T-helper 2 cell treated with Interferon-gamma antibody and Interleukin-4, amounts not matched to agents 5 μg/mL and 100 μg/mL, for 36 hours (primary cell): ENCODE measurements at places on chromosomes 13 and 19.
A peak's percentile ranks its signal among the peaks of the same experiment; 100 is the strongest.

- no peak for DNase-seq
Measured at GRCh38 chr13:103762523-103762922, 696.3 kb upstream of the SLC10A2 start.

DNA sequence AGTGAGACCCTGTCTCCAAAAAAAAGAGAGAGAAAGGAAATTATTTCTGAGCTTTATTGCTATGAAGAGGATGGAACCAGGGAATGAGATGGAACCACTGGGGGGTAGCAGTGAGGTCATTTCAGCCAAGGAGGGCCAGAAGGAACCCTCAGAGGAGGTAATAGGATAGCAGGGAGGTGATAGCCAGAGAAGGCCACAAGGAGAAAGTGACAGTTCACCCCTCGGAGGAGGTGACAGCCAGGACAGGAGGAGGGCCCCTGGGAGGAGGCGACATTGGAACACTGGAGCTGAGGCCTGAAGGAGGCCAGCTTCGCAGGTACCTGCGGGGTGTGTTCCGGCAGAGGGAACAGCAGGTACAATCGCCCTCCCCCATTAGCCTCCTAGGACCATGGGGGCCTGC lies 675 bp upstream of the PGPEP1 start:
- no peak for DNase-seq

- no peak for DNase-seq
Measured at GRCh38 chr13:73572824-73573223, 514.0 kb downstream of the KLF5 start.

- no peak for DNase-seq
Measured at GRCh38 chr13:78192716-78193115, 274.1 kb upstream of the EDNRB start.

DNA sequence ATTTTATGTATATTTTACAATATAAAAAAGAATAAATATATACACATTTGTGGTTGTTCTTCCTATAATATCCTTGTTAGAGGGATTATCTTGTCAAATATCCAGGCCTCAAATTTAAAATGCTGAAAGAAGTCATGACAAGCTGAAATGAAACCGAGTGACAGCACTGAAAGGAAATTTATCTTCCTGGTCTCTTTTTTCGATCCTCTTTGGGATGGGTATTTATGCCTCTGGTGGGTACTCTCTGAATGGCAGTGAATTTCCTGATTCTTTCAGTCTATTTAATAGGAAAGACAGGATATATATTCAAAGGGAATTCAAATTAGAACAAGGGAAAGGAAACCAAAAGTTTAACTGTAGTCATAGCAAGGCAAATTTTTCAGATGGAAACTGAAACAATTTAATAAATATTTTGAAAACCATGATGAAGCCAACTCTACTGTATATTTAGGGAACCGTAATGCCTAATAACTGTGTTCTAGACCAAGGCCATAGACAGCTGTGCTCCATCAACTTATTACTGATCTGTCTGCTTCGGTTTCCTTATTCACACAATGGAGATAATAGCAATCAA lies 97.9 kb downstream of the DLEU7 start:
- DNase-seq: no peak

GRCh38 chr13:78657699-78658629 lies 991 bp downstream of the OBI1 start:
- no peak for DNase-seq

- DNase-seq: no peak
Measured at GRCh38 chr13:50882816-50883435, 26.7 kb upstream of the RNASEH2B start.

- peak; percentile 12 for DNase-seq
Measured at GRCh38 chr19:33797802-33798671, 1.4 kb downstream of the KCTD15 start.

- DNase-seq: no peak
Measured at GRCh38 chr19:40155749-40156265, 35.4 kb upstream of the MAP3K10 start.

DNA sequence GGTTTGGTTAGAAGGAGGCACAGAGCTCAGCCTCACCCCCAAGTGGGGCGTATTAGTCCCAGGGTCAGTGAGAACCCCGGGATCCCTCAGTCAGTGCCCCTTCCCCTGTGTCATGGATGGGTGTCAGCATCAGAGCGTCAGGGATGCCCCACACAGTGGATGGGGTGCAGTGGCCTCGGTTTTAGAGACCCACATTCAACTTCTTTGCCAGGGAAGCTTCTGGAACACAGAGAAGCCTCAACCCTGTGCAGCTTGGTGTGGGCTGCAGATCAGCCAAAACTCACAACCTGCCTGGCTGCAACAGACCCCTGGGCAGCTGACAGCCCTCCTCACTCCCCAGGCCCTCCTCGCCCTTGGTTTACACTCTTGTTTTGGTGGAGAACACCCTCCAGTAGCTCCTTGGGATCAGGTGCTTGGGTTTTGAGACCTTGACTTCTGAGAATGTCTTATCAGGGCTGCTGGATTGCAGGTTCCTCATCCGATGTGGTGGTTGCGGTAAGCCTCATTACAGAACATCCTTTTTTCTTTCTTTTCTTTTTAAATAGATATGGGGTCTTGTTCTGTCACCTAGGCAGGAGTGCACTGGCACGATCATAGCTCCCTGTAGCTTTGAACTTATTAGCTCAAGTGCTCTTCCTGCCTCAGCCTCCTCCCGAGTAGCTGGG lies 11.0 kb downstream of the ZNF333 start:
- no peak for DNase-seq

DNA sequence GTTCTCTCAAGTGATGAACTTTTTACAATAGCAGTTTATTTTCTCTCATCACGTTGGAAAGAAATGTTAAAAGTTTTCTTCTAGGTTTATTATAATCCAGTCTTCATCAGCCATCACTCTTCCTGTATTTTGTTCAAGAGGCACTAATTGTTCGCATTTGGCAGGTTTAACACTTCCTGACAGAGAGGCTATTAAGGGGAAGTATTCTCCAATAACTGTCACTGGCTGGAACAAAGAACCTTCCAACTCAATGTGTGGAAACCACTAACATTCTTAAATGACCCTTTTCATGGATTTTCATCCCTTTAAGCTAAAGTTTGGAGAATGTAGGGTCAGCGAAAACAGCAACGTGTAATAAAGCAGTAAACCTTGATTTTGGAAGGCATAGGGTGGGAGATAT lies 145.1 kb downstream of the PCCA start:
- DNase-seq: no peak

- DNase-seq: no peak
Measured at GRCh38 chr19:18894254-18895037, 1.5 kb downstream of the CERS1 start.

DNA sequence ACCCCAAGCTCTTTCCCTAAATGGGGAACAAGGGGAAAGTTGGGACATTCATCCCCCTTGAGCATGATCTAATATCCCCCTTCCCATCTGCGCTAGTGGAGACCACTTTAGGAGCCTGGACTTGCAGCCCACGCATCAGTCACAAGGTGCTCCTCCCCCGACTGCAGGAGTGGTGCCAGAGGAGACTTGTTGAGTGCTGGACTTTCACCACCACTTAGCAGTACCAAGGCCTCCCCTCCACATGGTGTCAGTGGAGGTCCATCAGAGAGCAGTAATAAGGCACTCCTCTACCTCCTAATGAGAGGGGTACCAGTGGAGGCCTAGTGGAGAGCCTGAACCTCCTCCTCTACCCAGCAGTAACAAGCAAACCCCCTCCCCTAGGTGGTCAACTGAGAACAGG lies 22.5 kb downstream of the CAB39L start:
- no peak for DNase-seq

GRCh38 chr13:69291292-69291906 lies 816.2 kb upstream of the ATXN8OS start:
- no peak for DNase-seq

GRCh38 chr13:46097015-46097414 lies 7.8 kb downstream of the CPB2 start:
- no peak for DNase-seq

DNA sequence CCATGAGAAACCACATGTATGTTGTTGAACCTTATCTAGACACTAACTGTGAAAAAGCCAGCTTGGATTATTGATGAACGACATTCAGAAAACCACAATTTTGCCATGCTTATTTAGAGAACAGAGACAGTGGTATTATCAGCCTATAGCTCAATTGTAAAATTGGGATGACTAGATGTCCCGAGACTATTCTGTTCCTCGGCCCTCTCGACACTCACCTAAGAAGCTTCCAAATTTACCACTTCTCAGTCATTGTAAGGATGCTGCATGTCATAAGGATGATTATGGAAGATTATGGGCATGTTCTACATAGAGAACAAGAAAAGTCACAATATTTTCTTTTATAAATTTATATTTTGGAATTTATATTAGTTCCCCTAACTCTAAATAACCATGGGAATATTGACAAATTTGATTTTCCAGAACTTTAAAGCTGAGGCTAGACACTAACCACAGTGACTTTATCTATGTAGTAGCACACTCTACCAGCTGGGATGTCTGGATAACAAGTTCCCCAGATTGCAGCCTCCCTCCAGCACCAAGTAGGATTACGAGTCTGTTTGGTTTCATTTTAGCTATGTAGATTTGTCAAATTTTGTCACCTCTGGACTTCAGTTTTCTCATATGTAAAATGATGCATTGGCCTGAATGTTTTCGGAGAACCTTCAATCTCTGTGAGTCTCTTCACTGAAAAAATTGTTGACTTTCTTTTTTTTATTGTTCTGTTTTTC lies 513.6 kb downstream of the IRS2 start:
- no peak for DNase-seq

GRCh38 chr19:14120497-14120780 lies 2.9 kb upstream of the PRKACA start:
- DNase-seq: no peak

- DNase-seq: no peak
Measured at GRCh38 chr13:38361542-38362262, 12.1 kb downstream of the UFM1 start.

DNA sequence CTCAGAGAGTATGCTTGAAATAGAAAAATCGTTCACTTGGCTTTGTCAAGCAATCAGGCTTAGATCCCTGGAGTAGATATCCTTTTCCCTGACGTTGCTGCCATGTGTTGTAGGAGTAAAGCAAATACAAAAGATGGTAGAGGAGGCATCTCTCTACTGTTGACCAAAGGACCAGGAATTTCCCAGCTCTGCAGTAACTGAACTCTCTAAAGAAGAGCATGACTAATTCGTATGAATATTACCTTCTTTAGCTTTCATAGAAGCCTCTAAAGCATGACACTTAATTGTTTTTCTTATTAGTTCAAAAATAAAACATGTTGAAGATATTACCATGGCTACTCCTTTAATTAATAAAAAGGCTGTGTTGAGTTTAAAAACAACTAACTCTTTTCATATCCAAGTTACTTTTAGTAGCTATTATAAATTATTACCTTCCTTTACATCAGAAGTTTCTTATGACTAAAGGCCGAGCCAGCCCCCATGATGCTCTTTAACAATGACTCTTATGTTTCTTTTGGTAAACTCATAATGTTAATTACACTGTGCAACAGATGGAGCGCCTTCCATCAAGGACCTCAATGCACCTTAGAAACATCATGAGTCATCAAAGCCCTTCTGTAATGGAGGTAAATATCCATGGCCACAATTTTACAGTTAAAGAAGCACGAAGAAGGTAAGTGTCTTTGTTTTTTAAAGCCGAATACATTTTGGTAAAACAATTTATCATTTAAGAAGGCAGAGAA lies 352.4 kb downstream of the KLF5 start:
- no peak for DNase-seq

DNA sequence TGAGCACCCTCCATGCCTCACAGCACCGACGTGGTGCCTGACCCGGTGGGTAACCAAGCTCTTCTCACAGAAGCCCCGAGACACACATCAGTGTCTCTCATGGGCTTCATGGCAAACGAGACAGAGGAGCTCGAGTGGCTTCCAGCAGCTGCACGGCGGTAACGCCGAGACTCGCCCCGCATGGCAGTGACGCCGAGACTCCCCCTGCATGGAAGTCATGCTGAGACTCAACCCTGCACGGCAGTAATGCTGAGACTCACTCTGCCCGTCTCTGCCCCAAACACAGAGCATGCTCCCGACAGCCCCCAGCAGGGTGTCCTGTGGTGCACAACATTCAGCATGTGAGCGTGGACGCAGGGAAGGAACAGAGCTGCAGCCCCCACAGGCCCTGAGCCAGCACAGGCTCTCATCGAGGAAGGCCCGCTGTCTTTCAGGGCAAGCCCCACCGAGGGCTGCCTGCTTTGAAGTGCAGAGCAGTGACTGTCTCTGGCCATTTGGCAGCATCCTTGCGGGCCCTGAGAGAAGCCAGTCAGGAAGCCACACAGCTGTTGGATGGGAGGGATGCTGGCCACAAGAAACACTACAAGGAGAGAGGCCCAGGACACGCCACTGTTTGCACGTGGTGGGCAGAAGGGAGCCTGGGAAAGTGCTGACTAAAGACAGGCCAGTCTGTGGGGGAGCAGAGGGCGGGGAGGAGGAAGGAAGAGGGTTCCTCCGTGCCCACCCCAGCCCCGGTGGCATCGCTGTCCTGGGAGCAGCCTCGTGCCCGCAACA lies 9.5 kb downstream of the GAS6 start:
- no peak for DNase-seq

GRCh38 chr13:27137759-27138158 lies 33.9 kb downstream of the USP12 start:
- DNase-seq: no peak

- no peak for DNase-seq
Measured at GRCh38 chr19:23665651-23666410, 21.2 kb downstream of the ZNF675 start.

GRCh38 chr19:35120898-35121297 lies 5.3 kb downstream of the FXYD3 start:
- DNase-seq: no peak

- no peak for DNase-seq
Measured at GRCh38 chr13:111399776-111400538, 79.5 kb downstream of the TEX29 start.

DNA sequence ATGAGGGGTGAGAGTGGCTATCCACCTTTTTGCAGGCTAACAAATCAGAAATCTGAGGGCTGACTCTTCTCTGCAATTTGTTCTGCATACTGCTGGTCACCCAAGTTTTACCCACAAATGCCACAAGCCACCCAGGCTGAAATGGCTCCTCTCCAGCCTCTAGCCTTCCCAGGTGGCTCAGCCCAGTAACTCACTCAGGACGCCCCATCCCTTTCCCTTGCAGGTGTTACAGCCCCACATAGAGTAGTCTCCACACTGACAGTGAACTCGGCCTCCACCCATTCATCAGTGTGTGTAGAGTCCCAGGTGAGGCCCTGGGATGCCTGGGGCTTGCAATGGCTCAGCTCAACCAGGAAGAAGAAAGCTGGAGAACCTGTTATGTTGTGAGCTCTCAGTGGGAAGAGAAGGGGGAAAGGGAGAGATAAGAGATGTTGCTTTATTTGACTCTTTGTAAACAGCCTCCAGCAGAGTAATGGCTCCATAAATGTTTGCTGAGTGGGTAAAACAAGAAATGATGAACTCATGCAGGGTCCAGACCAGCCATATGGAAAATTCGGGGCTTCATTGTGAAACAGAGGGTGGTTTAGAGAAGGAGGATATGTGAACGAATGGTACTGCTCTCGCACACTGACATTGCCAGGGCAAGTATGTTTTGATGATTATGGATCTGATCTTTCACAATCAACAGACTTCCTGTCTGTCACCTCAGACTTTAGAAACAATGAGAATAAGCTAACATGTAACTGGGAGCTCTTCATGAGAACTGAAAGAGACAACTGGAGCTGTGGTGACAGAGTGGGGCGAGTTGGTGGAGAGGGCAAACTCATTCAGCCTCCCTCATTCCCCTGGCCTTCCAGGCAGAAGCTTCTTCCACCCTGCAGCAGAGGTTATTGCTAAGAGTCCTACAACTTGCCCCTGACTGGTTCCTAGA lies 74.2 kb upstream of the RFC3 start:
- peak; percentile 26 for DNase-seq

- DNase-seq: no peak
Measured at GRCh38 chr13:98581381-98581780, 4.5 kb upstream of the STK24 start.

- no peak for DNase-seq
Measured at GRCh38 chr19:30006207-30006606, 64.2 kb downstream of the URI1 start.
